ENCODE measurements at places on chromosomes 2 and 18.

DNA sequence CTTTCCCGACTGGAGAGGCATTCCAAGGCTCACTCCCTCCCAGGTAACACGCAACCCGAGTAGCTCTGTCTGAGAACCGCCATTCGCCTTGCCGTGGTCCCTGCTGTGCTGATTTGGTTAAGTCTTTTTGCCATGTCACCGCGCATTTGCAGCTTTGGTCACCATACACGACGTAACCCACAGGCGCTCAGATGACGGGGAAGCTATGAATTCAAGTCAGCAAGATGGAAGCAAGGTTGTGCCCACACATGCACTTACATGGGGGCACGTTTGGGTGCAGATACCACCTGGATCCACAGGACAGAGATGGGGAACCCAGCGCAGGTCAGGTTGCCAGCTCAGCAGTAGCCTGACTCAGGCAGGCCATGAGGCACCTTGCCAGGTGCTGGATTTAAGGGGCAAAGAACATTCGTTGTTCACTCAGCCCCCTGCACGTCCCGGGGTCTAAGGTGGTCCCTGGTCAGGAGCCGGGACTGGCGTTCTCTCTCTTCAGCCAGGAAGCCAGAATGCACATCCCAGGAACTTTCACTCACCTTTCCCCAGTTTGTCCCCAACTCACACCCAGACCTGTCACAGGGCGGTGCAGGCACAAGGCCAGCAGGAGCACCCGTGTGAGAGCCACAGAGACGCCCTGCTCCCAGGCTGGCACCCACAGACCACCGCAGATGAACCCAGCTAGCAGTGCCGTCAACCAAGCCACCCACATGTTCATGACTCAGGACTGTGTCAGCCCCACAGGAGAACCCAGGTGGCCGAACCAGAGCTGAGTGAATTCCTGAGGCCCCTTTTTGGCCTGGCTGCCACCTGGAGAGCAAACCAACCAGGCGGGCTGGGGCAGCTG, 19.9 kb downstream of the SNED1 start:
- no peak for DNase-seq

DNA sequence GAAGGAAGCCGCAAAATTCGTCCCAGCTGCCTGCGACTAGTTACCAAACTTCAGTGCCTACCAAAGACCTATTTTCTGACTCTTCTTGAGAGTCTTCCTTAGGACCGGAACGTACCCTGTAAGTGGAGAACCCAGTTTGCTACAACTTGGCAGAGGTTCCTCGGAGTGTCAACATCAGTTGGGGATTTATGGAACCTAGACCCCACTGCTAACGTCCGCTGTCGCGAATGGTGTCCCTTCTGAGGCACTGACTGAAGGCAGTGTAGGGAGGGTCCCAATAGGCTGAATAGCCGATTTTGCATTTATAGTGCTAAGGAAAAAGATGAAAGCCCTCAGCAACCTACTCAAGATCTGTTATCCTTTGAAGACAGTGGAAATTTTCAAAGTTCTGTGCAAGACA, 568 bp upstream of the STK17B start:
- DNase-seq: no peak

DNA sequence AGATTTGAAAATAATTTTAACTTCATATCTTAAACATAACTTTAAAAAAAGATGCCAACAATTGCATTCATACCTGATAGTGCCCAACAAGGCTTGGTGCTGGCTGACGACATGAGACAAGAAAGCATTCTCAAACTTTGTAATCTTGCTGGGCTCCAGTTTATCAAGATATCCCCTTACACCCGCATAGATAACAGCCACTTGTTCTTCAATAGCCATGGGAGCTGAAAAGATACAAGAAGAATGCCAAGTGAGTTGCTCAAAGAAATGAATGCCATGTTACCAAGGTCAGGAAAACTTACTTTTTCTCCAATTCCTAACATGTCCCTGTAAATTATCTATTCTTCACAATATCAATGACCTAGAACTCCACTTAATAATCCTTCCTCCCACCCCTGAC, 12.4 kb upstream of the PSTPIP2 start:
- DNase-seq: no peak

GRCh38 chr2:237692601-237693290, 65.4 kb downstream of the LRRFIP1 start:
- no peak for DNase-seq

- no peak for DNase-seq
Observed at GRCh38 chr2:103167599-103167998, 405.8 kb downstream of the TMEM182 start.

GRCh38 chr2:230694241-230694640, 18.4 kb upstream of the CAB39 start:
- DNase-seq: no peak

DNA sequence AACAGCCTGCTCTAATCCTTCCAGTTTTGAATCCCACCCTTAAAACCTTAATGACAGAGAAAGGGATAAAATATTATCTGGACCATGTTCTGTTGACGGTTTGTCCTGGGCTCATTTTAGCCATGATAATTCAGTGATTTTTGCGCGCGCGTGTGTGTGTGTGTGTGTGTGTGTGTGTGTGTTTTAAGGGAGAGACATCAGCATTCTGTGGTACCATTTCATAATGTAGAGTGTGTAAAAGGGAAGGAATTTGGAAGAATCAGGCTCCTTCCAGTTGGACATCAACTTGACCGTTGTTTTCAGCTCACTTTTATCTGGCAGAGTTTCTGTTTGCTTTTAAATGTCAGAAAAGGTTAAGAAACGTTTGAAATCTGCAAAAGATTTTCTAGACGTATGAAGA, 535.5 kb downstream of the TNS1 start:
- no peak for DNase-seq

DNA sequence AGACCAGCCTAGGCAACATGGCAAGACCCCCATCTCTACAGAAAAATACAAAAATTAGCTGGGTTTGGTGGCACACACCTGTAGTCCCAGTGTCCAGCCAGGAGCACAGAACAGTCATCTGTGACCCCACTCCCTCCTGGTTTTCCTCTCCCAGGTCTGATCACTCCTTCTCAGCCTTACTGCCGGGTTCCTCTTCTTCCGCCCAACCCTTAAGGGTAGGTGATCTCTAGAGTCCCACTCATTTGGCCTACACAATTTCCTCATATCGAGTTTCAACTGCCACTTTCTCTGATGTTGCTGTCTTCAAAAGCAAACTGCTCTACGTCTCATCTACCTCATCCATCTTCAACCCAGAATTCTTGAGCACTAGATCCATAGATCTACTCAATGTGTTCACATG, 13.4 kb upstream of the MAT2A start:
- peak; percentile 26 for DNase-seq

GRCh38 chr2:45497355-45497754, 113.7 kb downstream of the SRBD1 start:
- no peak for DNase-seq

DNA sequence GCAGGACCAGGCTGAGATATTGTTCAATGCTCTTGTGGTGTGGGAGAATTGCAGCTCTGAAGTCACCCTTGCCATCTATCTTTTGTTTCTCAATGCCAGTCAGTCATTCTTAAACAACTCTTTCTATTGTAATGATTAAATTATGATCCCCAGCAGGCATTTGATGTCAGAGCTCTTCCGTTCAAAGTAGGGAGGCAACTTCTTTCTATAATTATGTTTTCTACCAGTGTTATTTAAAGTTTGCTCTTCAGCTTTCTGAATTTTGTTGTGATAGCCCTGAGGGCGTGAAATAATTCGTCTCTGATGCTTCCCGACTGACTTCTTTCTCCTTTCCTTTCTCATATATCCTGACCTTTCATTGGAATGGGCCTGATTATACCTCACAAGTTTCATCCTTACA, 161.4 kb upstream of the KLHL14 start:
- DNase-seq: no peak

GRCh38 chr2:3737128-3737527, 33.8 kb downstream of the DCDC2C start:
- DNase-seq: no peak

- DNase-seq: no peak
Observed at GRCh38 chr2:232111551-232111950, 150.0 kb downstream of the DIS3L2 start.

- DNase-seq: no peak
Observed at GRCh38 chr18:52343731-52344340, 3.8 kb downstream of the DCC start.

DNA sequence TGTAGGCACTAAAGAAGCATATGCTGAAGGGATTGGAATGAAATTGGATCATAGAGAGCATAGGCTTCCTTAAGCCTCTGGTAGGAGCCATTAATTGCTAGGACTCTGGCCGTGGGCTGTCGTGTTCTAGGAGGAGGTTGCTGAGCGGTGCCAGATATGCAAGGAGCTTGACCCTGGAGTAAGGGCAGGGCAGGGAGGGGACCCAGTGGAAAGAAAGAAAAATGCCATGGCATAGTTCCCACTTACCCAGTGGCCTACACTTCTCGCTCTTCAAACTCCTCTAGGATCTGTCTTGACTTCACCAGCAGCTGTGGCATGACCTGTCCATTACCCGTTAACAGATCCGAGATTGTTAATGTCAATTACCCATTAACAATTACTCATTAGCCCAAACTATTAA, 53.1 kb downstream of the NEURL3 start:
- no peak for DNase-seq

DNA sequence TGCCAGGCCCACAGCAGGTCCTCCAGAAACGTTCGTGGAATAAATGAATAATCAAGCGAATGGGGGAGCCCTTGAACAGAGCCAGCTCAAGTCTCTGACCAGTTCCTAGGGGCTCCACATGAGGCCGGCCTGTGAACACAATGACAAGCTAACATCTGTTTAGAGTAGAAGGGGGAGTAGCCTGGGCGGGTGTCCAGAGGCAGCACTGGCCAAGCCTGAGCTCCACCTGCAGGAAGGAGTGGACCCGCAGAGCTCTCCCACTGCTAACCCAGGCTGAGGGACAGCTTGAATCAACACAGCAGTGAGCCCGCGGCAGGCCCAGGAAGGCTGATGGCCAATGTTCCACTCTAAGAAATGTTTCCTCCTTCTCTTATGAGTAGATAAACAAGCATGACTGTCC, 234.8 kb upstream of the RAB6C start:
- no peak for DNase-seq

GRCh38 chr2:147603876-147604275, 241.0 kb upstream of the ACVR2A start:
- no peak for DNase-seq

GRCh38 chr2:235433860-235434259, 60.0 kb upstream of the AGAP1 start:
- no peak for DNase-seq

DNA sequence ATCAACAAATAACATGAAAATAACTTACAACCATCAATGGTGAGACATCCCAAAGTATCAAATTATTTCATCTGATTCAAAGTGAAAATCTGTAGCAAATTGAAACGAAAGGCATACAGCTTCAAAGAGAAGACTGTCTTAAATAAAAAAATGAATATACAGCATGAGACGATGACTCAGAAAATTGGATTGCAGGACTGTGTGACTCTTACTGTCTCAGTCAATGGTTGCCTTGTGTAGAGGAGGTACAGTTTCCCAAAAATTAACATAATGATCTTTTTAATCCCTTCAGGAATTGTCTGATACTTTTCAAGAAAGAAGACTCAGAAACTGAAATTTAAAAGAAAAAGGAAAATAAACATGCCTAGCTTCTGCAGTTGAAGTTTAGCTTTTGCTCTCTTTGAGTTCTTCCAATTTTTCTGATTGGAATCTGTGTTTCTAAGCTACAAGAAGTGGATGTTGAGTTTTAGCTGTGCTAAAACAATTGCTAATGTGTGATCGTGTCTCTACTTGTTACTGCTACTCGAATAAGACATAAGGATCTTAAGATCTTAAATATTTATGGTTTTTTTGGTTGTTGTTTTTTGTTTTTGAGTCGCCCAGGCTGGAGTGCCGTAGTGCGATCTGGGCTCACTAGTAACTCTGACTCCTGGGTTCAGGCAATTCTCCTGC, 41.1 kb upstream of the EPB41L3 start:
- DNase-seq: no peak

DNA sequence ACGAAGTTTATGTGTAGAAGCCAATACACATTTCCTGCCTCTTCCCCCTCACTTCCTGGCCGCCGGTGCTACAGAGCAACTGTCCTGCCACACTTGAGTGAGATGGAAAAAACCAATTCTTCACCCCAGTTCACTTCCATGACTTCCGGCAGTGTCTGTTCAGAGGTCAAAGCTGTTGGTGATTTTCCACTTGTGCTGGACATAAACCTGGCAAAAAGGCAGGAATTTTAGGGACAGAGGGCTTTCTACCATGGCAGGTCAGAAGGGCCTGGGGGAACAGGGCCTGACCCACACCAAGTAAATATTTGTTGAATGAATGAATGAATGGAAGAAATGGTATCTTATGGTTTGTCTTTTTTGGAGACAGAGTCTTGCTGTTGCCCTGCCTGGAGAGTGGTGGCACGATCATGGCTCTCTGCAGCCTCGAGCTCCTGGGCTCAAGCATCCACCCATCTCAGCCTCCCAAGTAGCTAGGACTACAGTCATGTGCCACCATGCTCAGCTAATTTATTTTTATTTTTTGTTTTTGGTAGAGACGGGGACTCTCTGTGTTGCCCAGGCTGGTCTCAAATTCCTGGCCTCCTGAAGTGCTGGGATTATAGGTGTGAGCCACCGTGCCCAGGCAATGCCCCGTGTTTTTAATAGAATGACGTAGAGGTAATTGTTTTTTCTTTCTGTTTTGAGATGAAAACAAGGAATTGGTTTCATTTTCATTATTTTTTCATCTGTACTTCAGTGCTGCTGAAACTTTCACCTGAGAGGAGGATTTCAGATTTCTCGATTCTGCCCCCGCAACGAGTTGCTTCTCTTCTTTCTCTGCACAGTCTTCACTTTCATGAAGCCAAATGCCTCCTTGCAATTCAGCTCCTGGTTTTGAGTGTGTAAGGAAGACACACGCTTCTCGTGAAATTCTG, 48.0 kb upstream of the LPIN2 start:
- DNase-seq: no peak

DNA sequence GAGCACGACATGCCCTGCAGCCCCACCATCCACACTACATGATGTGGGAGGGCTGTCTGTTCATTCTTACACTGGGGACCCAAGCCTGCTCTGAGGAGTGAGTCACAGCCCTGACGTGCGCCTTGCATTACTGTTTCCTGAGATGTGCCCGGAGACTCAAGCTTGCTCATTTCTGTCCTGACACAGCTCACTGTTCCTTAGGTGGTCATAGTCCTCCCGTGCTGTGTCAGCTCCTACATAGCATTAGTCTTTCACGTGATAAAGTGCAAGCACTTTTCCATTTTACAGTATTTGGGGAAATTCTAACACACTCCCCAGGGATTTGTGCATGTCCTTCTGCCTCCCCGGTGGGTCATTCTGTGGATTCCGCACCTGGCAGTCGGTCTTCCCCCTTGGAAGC, 46.2 kb upstream of the TRIM43B start:
- DNase-seq: no peak

DNA sequence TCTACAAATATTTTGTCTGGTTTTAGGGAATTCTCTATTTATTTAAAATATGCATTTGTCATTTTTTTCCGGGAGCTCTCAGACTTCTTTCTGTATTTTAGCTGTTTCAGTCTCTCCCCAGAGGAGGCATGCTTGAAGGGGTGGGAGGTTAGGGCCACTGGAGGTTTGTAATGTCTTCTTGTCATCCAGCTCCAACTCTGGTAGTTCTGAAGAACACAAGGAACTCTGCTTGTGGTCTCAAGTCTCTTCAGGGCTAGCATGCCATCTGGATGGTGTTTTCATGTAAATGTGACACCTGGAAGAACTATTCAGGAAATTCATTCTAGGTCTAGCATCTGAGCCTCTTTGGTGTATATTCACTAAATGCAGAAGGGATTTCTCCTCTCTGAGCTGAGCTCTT, 518.4 kb upstream of the DCC start:
- DNase-seq: no peak

GRCh38 chr18:22456547-22456946, 38.8 kb upstream of the CTAGE1 start:
- DNase-seq: no peak

- no peak for DNase-seq
Observed at GRCh38 chr2:167438206-167438605, 549.9 kb downstream of the XIRP2 start.

- DNase-seq: peak; percentile 56
Observed at GRCh38 chr2:46876741-46877384, 38.7 kb downstream of the MCFD2 start.
